ENCODE measurements at places on chromosomes 13 and 19.

GRCh38 chr19:13054626-13055212 is 47.9 kb downstream of the LYL1 start:
- no peak for DNase-seq

GRCh38 chr13:46387064-46387851 is at the start of gene RUBCNL:
TSS of gene RUBCNL (minus strand) at chr13:46387252. CDS start at chr13:46372475, 14,777 bp downstream.
- peak; percentile 92 for DNase-seq

- no peak for DNase-seq
Measured at GRCh38 chr19:4722671-4723594, 709 bp downstream of the DPP9 start.

DNA sequence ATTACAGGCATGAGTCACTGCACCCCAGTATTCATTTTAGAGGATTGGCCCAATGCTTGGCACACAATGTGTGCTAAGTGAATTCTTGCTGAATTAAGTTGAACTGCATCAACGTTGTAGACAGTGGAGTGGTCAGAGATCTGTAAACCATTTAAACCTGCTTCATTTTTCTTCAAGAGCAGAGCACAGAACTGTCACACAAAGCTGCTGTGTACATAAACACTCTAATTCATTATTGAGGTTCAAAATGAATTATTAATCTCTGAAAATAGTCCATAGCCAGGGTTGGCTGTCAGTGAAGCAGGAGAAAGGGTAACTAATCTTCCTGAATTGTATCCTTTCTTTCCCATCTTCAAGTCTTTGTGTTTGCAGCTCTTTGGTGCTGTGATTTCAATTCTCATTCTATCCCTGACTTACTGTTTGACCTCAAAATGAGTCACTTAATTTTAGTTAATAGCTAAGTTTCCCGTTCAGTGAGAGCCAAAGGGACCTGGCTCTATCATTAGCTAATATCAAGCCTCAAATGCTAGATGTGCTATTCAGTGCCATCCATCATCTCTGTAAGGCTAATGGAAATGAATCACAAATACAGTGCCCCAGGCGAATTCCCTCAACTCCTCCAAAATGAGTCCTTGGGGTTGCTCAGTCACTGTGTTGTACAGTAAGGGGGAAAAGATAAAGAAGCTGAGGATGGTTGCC is 77.0 kb upstream of the TSC22D1 start:
- DNase-seq, result no peak

DNA sequence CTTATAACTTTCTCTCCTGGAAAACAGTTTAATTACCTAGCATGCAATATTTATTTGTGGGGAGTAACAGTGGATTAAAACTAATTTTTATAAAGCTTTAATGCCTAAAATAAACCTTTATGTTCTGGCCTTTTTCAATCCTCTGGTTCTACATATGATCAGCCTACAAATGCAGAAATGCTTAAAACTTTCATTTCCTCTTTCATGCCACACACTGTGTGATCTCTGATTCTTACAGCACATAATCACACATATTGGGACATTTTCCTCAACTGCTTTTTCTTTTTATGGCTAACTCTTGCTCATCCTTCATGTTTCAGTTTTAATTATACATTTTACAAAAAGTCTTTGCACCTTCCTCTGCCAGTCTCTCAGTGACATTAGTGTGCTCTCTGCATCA is 910.8 kb upstream of the SLITRK6 start:
- no peak for DNase-seq

All from spleen (tissue), 13 donors.